Hematopoietic multipotent progenitor cell treated with erythropoietin and hydrocortisone succinate and interleukin-3 and kit ligand, for 6 days (in vitro differentiated cells): ENCODE measurements at places on chromosomes 3 and 15.

DNA sequence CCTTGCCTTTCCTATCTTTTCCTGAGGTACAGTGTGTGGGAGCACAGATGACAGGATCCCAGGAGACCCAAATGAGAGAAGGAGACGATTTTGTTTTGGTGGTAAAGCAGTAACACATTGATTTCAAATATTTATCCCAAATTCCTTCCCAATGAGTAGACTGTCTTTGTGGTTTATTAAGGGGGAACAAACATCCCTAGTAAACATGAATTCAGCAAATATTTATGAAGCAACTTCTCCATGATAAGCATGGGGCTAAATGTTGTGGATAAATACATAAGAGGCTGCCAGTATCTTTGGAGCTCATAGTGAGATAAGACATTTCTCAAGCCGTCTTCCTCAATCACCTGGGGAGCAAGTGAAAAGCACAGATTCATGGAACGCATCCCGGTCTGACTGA lies 460.8 kb upstream of the CFAP20DC start:
- no peak for DNase-seq

GRCh38 chr3:30495172-30496065 lies 111.0 kb upstream of the TGFBR2 start:
- no peak for DNase-seq

- no peak for DNase-seq
Measured at GRCh38 chr3:144590854-144591253, 619.2 kb downstream of the DIPK2A start.

DNA sequence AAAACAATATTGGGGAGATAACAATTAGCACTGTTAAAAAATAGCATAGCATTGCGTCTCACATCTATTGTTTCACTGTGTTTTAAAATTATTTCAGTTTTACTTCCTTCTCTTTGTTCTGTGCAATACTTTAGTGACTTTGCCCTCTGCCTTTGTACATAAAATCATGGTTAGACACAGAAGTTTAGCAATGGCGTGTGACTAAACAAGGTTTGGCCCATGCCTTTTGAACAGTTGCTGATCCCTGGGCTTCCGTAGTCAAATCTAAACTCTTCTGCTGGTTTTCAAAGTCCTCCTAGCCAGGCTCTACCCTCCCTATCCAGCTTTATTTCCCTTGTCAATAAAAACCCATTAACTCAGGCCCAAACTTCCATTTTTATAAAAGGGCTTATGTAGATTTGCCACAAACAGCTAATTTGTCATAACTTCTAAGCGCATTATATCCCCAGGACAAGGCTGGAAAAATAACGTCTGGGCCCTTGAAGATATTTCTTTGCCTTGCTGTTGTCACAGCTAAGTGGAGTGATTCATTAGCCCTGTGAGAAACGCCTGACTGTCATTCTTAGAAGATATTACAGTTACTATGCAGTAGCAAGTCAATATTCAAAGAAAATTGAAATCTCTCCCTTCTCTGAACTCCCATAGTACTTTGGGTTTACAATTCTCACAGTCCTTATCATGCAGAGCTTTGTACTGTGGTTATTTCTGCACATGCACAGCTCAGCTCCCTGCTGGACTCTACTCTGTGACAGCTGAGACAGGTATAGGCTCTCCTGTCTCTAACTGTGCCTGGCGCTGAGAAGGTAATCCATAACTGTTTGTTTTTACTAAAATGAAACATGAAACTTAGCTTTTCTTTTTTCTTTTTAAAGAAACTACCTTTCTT lies 123.4 kb upstream of the SLC24A5 start:
- DNase-seq: no peak

- no peak for DNase-seq
Measured at GRCh38 chr3:129747136-129747535, 140.7 kb upstream of the PLXND1 start.

GRCh38 chr3:72343078-72343477 lies 505.2 kb downstream of the SHQ1 start:
- DNase-seq: no peak

GRCh38 chr15:81981908-81982307 lies 63.9 kb downstream of the MEX3B start:
- DNase-seq: peak; percentile 18

DNA sequence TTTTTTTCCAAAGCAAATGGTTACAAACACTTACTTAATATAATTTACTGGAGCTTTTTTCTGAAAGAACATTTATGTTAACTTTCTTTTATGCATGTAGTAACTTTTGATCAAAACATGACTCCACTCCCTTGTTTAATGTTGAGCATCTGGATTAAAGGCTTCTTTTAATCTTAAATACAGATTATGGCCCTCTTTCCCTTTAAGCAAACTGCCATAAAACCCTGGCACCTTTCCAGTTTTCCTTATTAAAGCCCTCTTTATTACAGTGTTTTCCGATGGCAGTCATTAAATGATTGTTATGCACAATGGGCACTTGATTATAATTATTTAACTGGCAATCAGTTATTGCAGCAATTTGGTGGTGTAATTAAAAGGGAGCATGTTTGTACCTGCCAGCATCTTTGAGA lies 167.0 kb downstream of the VGLL4 start:
- peak; percentile 24 for DNase-seq

DNA sequence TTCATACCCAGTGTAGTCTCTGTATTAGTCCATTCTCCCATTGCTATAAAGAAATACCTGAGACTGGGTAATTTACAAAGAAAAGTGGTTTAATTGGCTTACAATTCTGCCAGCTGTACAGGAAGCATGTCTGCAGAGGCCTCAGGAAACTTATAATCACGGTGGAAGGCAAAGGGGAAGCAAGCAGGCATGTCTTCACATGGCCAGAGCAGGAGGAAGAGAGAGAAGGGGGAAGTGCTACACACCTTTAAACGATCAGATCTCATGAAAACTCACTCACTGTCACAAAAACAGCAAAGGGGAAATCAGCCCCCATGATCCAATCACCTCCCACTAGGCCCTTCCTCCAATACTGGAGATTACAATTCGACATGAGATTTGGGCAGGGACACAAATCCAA lies 6.3 kb upstream of the PARP14 start:
- DNase-seq: no peak

DNA sequence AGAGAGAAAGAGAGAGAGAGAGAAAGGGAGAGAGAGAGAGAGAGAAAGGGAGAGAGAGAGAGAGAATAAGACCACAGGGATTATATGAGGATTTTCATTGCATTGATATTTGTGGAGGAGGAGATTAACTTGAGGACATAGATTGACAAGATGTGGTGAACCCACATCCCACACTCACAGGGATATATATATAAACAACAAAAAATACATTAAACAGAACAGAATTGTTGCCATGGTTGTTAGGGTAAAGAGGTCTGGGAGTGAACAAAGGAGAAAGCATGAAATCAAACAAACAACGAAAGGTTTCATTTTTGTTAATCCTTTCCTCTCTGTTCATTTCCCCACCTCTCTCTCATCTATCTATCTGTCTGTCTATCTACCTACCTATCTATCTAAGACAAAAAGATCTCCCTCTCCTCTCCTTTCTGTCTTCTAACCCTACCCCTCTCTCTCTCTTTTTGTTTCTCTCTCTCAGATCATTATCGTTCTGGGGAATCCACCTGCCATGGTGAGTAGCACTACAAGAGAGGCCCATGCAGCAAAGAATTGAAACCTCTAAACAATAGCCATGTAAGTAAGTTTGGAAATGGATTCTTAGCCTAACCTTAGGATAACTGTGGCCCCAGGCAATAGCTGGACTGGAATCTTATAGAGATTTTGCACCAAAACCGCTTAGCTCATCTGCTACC lies 280.9 kb downstream of the RAP2B start:
- DNase-seq: no peak

GRCh38 chr3:30657914-30658313 lies 51.5 kb downstream of the TGFBR2 start:
- DNase-seq: peak; percentile 53

GRCh38 chr3:182861348-182861747 lies 68.0 kb downstream of the ATP11B start:
- peak; percentile 47 for DNase-seq

DNA sequence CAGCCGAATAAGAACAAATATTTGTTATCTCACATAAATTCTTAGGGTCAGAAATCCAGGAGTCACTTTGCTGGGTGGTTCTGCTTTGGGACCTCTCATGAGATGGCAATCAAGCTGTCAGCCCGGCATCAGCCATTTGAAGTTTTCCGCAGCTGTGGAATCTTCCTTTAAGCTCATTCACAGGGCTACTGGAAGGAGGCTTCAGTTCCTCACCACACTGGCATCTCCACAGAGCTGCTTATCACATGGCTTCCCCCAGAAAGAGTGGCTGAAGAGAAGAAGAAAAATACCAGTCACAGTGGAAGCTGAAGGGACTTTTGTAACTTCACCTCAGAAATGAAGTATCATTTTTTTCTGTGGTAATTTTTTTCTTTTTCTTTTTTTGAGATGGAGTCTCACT lies 267.7 kb downstream of the CHL1 start:
- no peak for DNase-seq

GRCh38 chr3:178520451-178520850 lies 15.8 kb upstream of the KCNMB2 start:
- DNase-seq: no peak

DNA sequence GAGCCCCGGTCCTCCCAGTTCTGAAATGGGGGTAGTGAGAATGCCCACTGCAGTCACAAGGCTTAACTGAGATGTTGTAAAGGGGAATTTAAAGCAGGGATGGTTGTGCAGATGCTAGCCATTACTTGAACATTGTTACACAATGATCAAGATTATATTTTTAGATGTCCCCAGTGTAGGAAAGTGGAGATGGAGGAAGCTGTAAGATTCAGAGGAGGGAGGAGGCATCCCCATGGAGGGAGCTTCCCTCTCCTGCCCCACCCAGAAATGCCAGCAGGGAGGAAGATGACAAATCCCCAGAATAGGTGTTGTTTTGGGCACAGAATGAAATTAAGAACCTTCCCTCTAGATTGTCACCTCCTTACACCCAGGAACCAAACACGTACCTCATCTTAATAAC lies 46.1 kb downstream of the EFCAB12 start:
- DNase-seq: no peak

GRCh38 chr15:31206386-31207181 lies 105.1 kb upstream of the TRPM1 start:
- DNase-seq: no peak

GRCh38 chr3:194517333-194517732 lies 30.5 kb upstream of the ATP13A3 start:
- no peak for DNase-seq

DNA sequence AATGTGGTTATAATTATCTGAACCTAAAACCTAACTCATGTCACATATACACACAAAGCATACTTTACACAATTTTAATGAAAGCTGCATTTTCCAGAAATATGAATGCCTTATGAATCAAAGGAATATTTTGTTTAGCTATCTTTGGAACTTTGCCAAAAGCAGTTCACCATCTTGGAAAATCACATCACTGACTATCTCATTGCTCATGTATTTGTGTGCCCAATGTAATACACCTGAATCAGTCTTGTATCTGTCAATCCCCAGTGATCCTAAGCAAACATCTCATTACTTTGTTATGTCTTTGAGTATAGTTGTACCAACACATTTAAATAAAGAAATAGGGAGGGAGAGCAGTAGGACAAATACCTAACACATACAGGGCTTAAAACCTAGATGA lies 15.6 kb upstream of the CD47 start:
- no peak for DNase-seq

DNA sequence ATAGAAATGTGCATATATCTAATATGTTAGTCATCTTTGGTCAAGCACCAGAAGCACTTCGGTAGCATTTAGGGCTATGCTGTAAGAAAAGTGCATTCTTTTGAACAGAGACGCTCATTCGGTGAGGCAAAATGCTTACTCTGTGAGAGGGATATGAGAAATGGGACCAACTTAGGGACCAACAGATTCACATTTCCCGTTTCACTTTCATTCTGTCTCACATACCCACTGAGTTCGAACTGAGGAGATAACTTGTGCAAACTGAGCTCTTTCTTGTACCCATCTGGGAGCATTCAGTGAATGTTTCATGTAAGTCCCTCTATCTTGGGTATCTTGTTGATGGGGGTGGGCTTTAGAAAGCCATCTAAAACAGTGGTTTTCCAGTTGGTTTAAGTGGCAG lies 135.3 kb downstream of the FEZF2 start:
- DNase-seq: no peak

DNA sequence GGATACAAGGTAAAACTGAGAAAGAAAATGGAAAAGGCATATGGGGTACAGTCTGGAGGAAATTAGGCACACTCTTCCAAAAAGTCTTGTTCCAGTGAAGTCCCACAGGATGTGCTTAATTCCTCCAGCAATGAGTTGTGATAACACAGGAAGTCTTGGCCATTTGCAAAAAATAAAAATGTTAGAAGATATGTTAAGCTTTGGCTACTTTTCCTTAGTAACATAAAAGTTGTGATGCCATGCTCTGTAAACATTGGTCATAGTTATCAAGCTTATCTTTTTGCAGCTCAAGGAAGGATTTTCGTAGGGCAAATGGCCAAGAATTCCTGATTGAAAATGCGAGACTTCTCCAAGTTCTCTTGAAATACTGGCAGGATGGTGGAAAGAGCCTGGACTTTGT lies 26.4 kb downstream of the LNP1 start:
- DNase-seq: no peak

DNA sequence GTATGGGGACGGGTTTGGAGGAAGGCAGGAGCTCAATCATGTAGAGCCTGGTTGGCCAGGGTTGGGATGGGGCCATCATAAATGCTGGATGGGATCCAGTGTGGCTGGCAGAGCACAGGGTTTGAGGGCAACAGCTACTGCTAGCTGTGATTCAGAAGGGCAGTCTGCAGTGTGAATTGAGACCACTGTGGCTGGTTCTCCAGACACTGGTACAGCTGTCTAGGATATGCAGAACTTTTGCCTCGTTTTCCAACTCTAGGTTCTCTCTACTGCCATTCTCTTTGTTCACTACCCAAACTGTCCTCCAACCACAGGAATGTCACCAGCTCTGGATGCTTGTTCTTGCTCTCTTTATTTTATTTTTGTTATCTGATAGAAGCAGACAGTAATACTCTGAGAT lies 543.6 kb downstream of the AGBL1 start:
- DNase-seq: no peak

DNA sequence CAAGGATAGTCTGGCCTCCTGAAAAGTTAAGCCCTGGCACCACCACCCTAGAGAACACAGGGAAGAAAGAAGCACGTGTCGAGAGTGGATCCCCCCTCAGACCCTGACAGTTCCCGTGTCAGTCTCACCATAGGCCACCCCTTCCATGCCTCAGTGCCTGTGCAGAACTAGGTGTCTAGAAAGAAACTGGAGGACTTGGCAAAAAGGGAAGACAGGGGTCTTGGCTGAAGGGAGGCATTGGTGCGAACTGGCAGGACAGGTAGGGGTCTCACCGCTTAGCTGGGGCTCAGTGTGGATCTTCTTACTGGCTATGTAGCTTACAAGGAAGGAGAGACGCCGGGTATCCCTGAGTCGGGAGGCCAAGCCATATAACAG lies 518 bp downstream of the QARS1 start:
- DNase-seq: no peak

DNA sequence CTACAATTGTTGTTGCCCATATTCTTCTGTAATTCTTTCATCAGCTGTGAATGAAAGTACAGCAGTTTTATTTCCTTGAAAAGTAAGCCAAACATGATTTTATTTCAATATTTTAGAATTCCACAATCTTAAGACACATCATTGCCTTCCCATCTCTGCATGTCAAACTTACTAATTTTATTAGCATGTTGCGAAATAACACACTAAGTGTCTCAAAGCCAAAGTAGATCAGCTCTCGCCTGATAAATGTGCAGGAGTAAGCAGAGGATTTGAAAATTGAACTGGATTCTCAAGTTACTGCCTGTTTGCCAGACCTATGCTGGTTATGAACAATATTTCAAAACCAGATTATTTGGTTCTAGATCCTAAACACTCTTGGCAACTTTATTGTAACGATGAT lies 25.7 kb downstream of the TGFBR2 start:
- DNase-seq: no peak
